ENCODE measurements at places on chromosomes 4 and X.
A peak's percentile ranks its signal among the peaks of the same experiment; 100 is the strongest.

DNA sequence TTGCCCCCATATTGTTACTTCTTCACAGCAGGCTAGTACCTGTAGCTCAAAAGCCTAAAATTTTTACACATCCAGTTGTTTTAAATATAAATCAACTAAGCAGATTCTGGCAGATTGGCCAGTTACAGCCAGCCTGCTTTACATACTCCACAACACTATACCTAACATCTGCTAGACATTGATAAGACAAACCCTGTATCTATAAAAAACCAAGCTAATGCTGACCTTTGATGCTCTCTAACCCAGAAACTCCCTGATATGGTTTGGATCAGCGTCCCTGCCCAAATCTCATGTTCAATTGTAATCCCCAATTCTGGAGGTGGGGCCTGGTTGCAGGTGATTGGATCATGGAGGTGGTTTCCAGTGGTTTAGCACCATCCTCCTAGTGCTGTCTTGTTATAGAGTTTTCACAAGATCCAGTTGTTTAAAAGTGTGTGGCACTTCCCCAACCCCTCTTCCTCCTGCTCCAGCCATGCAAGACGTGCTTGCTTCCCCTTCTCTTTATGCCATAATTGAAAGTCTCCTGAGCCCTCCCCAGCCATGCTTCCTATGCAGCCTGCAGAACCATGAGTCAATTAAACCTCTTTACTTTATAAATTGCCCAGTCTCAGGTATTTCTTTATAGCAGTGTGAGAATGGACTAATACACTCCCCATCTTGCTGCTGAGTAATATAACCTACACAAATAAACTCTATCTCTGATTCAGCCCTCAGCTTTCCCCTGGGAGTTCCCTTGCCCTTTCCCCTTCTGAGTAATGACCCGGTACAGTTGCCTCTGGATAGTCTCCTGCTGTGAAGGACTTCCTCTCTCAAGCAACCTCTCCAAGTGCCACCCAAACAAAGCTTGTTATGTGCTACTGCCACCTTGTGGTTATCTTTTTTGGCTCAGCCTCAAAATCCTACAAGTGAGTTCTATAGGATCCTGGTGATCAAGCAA, 39.6 kb downstream of the ZCCHC13 start:
- DNase-seq = peak; percentile 98

- no peak for DNase-seq
Measured at GRCh38 chrX:73215246-73215645, 595 bp upstream of the NAP1L2 start.

DNA sequence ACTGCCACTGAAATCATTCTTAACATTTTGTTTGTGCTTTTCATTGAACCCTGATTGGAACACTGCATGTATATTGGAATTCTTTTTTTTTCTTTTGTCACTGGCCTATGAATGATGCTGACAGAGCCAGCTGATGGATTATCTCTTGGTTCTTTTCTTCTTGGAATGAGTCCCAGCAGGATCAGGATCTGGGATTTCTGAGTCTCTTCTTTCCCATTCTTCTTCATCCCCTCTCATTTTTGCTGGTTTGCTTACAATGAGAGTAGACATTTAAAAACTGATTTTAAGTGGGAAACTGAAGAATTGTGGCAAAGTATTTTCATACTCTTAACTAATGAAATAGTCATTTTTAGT, 9.0 kb downstream of the DCUN1D4 start:
- DNase-seq = no peak

DNA sequence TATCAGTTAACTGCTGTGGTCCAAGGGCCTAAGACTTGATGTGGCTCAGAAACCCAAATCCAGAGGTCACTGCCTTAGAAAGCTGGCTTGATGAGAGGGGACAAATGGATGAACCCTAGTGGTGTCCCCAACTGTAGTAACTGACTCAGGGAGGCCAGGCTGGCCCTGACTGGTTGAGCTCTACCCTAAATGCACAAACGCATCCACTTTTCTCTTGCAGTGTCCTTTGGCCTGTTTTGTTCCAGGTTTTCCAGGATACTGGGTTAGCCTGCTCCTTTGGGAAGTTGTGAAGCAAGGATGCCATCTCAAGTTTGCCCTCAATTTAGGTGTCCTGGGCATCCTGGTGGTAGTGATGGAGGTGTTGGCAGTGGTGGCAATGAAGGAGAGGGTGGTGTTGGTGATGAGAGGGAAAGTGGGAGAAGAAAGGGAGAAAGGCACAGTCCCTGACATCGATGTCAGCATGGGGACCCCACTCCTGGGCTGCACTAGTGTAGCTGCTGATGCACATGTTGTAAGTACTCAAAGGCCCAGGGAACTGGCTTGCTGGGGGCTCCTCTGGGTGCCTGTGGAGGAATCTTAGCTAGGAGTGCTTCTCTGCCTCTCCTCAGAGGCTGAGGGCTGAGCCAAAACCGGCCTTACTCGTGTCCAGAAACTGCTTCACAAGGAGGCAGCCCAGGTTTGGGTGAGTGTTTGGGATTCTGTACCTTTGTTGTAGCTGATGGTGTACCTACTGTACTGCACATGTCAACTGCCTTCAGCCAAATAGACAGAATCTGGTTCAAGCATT, 2.9 kb upstream of the HAND2 start:
- no peak for DNase-seq

GRCh38 chr4:73776321-73776729, 36.0 kb downstream of the CXCL8 start:
- DNase-seq = peak; percentile 99

GRCh38 chr4:123452616-123453015, 56.0 kb downstream of the SPRY1 start:
- peak; percentile 87 for DNase-seq

DNA sequence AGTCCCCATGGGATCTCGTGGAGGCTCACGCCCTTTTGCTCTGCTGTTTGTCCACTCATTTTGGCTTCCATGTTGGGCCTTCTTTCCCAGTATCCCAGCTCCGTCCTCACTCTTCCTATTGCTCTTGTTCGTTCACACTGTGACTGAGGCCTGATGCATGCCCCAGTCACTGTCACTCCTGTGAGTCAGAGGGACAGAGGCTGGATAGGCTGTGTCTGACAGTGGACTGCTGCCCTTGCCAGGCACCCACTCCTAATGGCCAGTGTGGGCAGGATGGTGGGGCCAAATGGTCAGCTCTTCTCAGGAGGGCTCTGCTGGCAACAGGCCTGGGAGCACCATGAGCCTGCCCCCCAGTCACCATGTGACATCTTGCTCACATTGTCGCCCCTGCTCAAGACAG, 40.0 kb downstream of the HADH start:
- no peak for DNase-seq

DNA sequence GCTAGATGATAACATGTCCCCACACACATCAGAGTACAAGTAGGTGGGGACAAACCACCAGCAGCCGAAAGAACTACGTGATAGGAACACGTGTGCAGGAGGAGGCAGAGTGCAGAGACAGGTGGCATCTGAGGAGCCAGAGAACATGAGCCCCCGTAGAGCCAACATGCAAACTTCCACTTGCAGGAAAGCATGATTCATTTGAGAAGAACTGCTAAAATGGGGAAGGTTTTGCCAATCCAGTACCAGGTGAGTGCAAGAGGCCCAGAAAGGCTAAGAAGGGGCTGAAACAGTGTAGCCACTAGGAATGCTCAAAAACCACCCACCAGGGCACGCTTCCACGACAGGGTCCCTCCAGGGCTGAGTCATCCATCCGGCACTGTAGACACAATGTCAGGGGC, 149.8 kb upstream of the TENM3 start:
- DNase-seq = no peak

GRCh38 chr4:120415896-120416295, 349.2 kb upstream of the MAD2L1 start:
- no peak for DNase-seq

- peak; percentile 37 for DNase-seq
Measured at GRCh38 chr4:184328022-184328736, 110.5 kb upstream of the ENPP6 start.

DNA sequence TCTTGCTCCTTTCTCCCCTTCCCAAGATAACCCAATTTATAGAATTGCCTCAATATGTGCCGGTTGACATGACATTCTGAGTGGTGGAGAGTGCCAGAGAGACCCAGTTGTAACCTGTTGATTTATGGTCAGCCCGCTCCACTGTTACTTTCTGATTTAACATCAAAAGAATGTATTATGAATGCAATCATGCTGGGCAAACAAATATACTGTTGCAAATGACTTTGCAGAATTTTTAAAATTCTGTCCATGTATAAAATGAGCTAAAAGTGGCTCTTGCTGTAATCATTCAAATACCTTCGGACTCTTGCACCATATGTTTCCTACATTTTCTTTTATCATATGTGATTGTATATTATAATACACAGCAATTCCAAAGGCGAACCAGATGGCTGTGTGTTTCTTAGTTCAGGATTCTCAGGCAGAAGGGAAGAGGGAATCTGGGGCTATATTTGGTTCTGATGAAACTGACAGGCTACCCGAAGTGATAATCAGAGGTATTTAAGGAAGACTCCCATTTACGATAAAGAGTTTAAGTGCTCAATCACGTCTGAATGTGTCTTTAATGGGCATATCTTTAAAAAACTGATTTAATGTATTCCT, 131.7 kb downstream of the CLCN4 start:
- DNase-seq = no peak

DNA sequence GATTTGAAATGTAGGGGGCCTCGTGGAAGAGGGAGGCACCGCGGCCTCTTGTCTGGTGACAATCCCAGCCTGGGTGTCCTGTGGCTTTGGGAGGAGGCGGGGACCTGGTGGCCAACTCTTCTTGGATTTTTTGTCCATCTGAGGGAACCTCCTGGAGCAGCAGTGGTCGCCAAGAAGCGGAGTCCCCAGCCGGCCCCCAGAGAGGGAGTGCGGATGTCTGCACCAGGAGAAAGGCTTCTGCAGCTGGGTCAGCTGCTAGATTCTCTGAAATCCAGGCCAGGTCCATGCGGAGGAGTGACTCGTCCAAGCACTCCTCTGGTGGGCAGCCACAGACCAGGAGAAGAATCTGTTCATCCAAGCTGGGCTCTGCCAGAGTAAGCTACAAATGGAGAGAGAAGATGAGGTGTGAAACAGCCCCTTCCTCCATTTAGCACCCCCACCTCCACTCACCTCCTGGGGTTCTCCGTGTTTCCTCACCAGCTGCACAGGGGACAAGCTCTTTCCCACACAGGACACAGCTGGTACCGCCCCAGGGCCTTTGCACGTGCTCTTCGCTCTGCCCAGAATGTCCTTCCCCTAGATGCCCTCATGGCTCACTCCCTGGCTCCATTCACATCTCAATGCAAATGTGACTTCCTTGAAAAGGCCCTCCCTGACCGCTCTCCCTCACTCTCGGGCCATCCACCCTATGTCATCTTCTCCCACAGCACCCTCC, 27.6 kb downstream of the C4orf50 start:
- no peak for DNase-seq

- DNase-seq = no peak
Measured at GRCh38 chr4:128031756-128032384, 29.2 kb upstream of the LARP1B start.

- peak; percentile 84 for DNase-seq
Measured at GRCh38 chr4:54233277-54233696, 4.2 kb downstream of the PDGFRA start.

DNA sequence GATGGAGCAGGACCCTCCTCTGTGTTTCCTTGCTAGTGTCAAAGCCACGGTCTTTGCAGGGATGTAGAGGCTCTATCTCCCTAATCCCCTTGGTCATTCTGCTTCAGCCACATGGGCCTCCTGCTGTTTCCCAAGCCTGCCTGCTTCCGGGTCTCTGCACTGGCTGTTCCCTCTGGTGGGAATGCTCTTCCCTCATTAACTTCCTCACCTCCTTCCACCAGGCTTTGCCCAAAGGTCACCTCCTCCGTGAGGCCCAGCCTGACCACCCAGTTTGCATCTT, 56.6 kb downstream of the ABLIM2 start:
- no peak for DNase-seq

GRCh38 chr4:143021384-143021783, 163.3 kb upstream of the USP38 start:
- DNase-seq = no peak

GRCh38 chrX:118254611-118255010, 91.3 kb upstream of the WDR44 start:
- peak; percentile 61 for DNase-seq

- peak; percentile 46 for DNase-seq
Measured at GRCh38 chr4:184471881-184472613, 2.3 kb downstream of the IRF2 start.

GRCh38 chr4:71231129-71232055, 107.4 kb upstream of the SLC4A4 start:
- peak; percentile 30 for DNase-seq

DNA sequence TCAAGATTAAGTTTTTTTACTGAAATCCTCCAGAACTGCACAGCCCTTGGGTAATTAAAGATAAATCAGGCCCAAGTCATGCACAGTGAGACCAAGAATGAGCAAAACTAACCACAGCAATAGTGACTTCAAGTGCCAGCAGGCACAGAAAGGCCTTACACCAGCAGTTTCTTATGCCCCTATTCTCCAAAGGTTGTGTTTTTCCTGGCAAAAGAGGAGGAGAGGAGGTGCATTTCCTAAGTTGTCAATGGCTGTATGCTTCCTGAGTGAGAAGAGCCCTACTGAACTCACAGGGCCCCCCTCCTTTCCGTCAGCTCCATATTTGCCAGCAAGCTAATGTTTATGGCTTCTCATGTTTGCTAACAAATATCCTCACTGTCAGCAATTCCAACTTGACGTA, 418.7 kb upstream of the INTU start:
- DNase-seq = no peak

DNA sequence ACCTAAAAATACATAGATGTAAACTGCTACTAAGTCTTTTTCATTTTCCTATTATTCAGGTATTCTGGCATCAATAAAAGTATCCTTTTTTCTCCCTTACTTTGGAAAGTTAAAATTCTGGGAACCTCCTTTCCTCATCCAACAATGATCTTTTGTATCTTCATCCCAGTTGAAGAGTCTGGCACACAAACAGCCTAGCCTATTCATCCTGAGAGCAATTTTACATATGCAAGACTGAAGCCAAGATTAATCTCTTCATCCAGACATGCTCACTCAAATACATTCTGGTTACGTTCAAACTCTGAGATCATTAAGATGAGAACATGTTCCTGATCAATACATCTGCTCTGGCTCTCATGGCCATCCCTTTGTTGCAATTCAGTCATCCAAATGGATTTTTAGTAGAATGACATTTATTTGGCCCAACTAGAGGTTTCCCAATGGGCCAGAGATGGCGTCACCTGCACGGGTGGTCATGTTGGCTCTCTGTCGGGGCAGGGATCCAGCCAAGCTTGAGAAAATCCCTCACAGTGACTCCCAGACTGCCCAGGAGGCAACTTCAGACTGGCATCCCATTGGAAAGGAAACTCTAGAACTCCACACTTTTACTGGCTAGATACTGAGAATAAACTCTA, 135.3 kb upstream of the VCX2 start:
- DNase-seq = no peak

GRCh38 chr4:185730387-185730786, 81.6 kb downstream of the SORBS2 start:
- DNase-seq = peak; percentile 64

GRCh38 chrX:2582667-2583066, 81.9 kb upstream of the DHRSX start:
- DNase-seq = no peak

GRCh38 chrX:103498786-103499185, 20.5 kb downstream of the RAB40A start:
- no peak for DNase-seq

DNA sequence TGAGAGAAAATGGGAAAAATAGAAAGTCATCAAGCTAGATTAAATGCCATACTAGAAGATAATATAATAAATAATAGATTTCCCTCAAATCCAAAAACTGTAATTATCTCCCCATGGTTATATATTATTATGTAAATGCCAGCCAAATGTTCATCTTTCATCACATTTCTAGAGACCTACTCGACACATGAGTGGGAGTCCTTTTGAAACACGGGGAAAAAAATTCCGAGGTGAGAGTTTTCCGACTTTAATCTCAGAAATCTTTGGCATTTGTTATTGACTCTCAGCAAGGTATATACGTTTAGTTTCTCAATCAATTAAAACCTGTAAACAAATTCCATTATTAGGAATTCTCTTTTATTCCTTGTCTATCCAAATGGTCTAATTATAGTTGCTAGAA, 465.4 kb upstream of the SMIM31 start:
- no peak for DNase-seq

All from cardiac fibroblast (primary cell).